ENCODE measurements at places on chromosomes 13 and 19.
A peak's percentile ranks its signal among the peaks of the same experiment; 100 is the strongest.

- no peak for DNase-seq
Observed at GRCh38 chr19:4538601-4538954, 1.3 kb downstream of the LRG1 start.

DNA sequence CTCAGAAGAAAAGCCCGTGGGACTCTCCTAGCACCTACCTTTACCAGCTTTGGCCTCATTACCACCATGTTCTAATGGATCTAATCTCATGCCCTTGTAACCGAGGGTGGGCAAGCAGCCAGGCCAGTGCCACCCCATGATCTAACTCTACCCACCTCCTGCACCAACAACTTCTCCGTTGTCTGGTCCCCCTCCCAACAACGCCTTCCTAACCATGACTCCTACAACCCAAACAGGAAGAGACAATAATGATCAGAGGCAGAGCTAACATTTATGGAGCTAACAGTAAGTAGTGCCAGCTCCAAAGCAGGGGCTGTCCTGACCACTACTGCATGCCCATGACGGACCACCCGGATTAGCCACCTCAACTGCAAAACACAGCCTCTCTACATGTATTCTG, 3.5 kb downstream of the USP12 start:
- DNase-seq: peak; percentile 39

GRCh38 chr13:30024125-30024865, 173.9 kb upstream of the UBL3 start:
- no peak for DNase-seq

DNA sequence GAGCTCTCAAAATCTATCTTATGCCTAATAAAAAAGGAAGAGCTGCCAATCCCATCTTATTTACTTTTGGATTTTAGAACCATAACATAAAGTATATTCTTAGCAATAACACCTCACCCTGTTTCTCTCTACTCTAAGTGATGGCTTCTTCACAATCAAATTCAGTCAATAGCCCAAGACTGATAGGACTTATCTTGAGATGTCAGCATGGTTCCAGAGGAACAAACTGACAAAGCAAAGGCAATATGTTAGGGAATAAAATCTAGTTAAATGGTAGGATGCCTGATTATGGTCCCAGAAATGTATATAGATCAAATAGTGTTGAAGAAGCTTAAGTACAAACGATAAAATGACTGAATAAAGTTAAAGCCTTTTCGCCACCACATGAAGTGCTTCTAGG, 36.3 kb downstream of the DACH1 start:
- no peak for DNase-seq

GRCh38 chr13:98141509-98142379, 1.1 kb upstream of the FARP1 start:
- peak; percentile 39 for DNase-seq

DNA sequence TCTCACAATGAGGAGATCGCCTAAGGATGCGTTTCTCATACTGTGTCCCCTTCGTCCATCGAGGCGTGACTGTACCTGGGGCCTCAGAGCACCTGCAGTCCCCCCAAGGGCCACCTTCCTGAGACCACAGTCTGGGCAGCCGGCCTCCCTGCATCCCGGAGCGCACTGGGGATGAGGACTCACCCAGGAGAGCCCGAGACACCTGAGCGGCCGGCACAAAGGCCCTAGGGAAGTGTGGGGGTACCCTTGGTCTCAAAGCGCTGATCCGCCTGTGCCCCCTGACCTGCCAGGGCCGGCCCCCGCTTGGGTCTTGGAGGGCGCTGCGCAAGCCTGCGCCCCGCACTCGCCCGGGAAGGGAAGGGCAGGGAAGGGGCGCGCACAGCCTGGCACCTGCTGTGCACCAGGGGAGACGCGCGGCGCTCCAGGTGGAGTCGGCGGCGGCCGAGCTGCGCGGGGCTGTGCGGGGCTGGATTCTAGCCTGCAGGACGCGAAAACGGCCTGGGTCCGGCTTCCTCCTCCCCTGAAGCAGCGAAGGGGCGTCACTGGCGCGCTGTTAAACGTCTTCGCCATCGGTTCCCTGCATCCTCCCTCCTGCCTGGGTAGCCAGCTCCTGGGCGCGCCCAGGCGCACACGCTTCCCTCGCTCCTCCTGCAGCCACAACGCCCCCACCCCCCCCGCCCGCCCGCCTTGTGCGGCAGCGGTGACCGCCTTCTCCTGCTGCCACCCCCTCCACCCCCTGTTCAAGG, 13.6 kb upstream of the USP29 start:
- no peak for DNase-seq

DNA sequence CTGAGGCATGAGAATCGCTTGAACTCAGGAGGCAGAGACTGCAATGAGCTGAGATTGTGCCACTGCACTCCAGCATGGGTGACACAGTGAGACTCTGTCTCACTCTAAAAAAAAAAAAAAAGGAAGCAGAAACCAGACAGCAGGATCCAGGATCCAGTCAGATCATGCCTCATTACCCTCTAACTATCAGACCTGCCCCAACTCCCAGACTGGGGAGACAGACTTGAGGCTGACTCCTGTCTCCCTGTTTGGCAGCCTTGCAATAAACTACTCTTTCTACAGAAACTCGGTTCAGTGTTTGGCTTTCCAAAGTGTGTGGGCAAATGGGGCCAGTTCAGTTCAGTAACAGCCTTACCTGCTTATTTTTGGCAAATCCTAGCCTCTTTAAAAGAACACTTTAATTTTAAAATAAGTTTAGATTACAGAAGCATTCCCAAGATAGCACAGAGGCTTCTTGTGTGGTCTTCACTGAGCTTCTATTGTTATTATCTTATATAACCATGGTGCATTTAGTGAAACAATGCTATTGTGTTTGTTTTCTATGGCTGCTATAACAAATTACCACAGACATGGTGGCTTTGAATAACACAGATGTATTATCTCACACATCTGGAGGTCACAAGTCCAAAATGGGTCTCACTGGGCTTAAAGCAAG, 18.5 kb downstream of the RASL11A start:
- DNase-seq: no peak
